GM04503 (cell line): ENCODE measurements at places on chromosomes 1 and 21.

DNA sequence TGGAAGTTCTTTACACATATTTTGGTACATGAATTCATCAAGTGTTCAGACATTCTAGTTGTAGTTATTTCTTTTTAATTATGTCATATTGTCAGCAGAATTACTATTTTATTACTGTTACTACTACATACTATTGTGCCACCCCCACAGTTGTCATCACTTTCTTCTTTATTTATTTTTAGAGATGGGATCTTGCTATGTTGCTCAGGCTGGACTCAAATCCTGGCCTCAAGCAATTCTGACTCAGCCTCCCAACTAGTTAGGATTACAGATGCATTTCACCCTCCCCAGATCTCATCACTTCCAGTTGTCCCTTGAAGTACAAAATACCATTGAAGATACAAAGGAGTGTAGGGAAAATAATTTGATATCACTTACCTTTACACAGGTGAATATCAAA lies 258.0 kb downstream of the KCTD3 start:
- no peak for DNase-seq

- no peak for DNase-seq
Observed at GRCh38 chr1:10658396-10659066, 137.9 kb downstream of the CASZ1 start.

GRCh38 chr1:21823980-21824702 lies 12.1 kb downstream of the LDLRAD2 start:
- DNase-seq, result no peak

DNA sequence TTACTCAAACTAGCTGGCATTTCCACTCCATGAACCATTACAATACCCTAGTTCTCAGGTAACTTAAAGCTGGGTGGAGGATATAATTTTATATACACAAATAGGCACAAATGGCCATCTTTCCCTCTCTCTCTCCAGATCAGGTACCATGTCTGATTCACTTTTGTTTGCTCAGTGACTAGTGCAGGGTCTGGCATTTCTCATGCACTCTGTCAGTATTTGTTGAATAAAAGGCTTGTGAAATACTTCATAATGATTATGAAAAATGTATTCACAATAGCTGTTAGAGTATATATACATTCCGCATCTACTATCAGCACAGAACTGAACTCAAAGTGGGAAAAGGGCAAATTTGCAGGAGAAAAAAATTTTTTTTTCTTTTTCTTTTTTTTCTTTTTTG lies 510.2 kb upstream of the USP24 start:
- DNase-seq, result no peak

DNA sequence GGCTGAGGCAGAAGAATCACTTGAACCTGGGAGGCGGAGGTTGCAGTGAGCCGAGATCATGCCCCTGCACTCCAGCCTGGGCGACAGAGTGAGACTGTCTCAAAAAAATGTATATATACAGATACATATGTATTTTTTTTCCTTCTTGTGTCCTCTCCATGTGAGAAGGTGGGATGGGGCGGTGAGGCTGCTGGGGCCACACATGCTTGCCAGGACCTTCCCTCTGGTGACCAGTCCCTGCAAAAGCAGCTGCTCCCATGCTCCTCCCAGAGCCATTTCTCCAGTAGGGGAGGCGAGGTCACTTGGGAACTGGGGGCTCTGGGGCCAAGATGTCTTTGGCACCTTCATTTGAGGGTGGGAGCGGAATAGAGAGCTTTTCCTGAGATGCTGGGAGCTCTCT lies 74.9 kb downstream of the PIK3CD start:
- no peak for DNase-seq

DNA sequence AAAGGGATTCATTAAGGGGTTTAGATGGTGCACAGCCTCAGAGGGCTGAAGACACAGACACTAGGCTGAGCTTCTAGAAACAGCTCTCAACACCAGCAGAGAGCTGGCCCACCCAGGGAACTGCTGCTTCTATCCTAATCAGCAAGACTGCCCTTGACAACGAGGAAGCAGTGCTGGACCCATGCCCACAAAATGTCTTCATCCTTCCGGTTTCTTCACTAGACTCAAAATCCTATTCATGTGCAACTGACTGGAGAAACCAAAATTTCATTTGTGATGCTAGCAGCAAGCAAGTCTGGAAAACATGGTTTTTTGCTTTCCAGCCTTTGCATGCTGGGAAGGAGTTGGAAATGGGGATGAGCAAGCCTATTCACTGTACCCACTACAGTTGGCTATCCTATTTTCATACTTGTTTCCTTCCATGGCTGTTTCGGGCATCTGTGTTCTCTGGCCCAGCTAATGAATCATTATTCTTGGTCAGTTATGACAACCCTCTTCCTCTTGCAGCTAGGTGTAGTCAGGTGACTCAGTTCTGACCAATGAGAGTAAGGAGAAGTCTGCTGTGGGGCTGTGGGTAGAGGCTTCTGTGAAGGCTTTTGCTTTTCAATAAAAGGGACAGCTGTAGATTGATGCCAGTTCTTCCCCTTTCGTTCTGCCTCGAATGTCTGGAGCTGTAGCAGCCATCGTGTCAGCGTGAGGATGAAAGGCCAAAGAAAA lies 14.6 kb upstream of the TMEM61 start:
- DNase-seq, result no peak

- DNase-seq, result no peak
Observed at GRCh38 chr1:177170756-177171535, at the start of gene BRINP2. Gene BRINP2, plus strand, starts transcription at chr1:177170958. Its CDS starts 58,919 bp downstream, at chr1:177229877.

DNA sequence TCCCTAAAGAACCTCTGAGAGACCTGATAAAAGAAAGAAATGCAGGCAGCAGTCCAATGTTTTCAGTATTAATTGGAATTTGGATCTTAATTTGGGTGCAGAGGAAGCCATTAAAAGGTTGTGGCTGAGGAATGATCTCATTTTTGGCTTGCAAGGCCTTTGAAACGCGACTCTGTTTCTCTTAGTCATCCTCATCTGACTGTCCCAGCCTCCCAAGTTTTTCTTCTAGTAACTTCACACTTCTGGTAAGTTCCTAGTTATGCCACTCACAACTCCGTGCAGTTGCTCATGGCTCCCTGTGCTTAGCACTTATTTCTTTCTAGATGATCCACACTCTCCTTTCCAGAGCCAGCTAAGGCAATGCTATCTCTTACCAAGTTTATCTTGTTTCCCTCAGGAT lies 147.4 kb upstream of the USP24 start:
- DNase-seq, result peak; percentile 46

- DNase-seq, result no peak
Observed at GRCh38 chr1:209250861-209251636, 332.5 kb upstream of the CAMK1G start.

DNA sequence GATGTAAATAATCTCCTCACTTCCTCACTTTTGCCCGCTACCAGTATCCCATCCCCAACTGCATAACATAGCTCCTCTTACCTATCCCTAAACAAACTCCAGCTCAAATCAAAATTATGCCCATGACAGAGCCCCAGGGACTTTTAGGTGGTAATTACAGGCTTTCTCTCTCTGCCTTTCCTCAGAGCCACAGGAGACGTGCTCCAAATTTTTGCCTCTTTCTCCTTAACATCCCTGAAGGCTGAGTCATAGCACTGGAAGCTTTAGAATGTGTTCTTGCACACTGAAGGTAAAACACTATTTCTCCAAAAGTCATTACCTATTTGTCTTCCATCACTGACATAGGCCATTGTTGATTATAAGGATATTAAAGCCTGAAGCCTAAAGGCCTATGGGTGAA lies 263.5 kb upstream of the PLD5 start:
- no peak for DNase-seq

DNA sequence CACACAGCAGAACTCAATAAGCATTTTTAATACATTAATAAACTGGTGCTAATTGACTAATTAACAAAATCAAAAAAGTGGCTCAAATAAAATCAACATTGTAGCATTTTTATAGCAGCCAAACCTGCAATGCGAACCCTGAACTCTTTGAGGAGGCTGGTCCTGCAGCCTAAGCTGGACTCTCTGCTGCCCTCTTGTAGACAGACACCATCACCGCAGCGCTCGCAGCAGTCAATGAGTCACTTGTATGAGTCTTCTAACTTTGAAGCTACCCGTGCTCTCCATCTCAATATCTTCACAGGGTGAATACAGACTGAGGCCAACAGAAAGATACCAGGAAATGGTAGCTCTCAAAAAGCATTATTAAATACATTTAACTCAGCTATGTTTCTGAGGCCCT lies 9.7 kb upstream of the KRTAP7-1 start:
- DNase-seq, result no peak

- peak; percentile 47 for DNase-seq
Observed at GRCh38 chr1:32702599-32703478, at the start of gene SYNC. Gene SYNC, minus strand, starts transcription at chr1:32702770. Its CDS starts 110 bp downstream, at chr1:32702660.

- no peak for DNase-seq
Observed at GRCh38 chr1:11746795-11747487, 11.0 kb downstream of the AGTRAP start.

GRCh38 chr21:20341431-20341830 lies 656.8 kb upstream of the NCAM2 start:
- DNase-seq, result no peak

DNA sequence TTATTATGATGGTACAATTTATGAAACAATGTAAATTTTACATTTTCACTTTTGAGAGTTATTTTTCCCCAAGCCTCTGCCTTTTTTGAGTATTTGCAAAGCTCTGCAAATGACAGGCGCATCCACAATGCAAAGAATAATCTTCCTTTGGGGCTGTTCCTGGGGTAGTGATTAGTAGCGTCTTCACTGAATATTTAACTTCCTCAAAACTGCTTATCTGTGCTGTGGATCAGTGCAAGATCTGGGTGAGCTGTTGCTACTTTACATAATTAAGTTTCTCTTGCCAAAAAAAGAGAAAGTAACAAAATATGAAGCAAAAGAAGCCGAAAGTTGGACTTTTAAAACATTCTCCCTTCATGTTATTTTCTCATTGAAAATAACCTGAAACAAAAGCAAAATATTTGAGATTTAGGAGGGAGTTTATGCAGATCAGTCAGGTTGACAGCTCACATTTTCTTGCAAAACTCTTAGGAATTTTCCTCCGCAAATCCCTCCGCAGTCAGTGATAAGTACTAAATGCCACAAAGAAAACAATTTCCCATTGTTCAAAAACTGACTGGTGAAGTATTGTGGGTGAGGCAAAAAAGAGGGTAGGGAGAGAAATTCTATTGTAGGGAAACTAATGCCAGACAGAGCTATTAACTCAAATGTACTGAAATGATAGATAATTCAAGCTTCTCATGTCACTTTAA lies 276.4 kb upstream of the B3GALT2 start:
- no peak for DNase-seq

DNA sequence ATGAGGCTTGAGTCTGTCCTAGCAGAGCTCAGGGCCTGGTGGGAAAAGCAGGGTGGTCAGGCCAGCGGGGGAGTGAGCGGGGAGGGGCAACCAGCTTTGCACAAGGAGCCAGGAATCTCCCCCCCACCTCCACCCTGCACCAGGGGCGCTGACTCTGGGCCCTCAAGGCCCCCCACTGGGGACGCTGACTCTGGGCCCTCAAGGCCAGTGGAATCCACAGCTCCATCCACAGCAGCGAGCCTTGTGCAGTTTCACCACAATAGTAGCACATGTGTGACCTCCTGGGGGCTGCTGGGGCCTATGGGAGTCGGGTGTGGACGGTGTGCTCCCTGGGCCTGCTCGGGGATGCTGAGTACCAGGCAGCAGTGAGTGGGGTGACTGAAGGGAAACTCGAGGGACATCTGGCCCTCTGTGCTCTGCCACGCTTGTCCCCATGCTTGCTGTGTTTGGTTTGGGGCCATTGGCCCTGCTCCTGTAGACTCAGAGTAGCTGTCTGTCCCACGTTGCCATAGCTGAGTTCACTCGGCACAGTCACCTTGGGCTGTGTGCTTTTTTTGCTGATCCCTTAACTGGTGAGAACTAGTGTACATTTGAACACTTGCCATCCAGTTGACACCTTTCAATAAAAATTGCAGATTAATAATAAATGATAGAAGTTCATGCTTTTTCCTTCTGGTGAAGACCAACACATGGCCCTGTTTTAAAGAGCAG lies 89.2 kb downstream of the ADARB1 start:
- DNase-seq, result no peak

- no peak for DNase-seq
Observed at GRCh38 chr1:178379807-178380206, 117.0 kb downstream of the CLEC20A start.

GRCh38 chr21:33914188-33914587 lies 1.4 kb downstream of the ATP5PO start:
- no peak for DNase-seq
